H1 (cell line): ENCODE measurements at places on chromosomes 12 and 14.

DNA sequence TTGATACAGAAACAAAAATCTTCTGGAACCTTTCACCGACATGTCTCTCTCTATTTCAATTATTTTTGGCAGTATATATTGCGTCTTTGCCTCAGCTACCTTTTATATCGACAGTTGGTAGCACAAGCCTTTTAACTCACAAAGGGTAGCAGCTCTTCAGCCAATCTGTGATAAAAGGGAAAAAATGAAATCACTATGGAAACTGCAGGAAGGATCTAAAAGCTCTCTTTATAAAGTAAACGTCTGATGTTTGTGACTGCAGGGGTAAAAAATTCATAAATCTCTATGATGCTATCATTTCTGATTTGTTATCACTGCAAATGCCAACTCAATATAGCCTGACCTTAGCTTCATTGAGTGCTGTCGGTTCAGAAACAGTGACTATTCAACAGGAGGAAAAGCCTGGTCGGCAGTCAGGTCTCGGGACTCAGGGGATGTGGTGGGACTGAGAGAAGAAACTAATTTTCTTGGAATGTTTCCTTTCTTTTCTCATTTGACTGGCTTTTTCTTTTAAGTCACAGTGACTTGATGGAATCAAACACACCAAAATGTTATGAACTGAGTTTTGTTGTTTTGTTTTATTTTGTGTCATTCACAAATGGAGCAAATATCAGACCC is 5.9 kb upstream of the RMST start:
- no peak for DNase-seq

GRCh38 chr14:62064751-62065323 is 302.6 kb downstream of the SNAPC1 start:
- DNase-seq, result no peak

GRCh38 chr12:87141091-87141490 is 884.9 kb upstream of the MGAT4C start:
- no peak for DNase-seq

- no peak for DNase-seq
These were observed 64.1 kb downstream of the SYNE3 start for GRCh38 chr14:95452176-95452892.

DNA sequence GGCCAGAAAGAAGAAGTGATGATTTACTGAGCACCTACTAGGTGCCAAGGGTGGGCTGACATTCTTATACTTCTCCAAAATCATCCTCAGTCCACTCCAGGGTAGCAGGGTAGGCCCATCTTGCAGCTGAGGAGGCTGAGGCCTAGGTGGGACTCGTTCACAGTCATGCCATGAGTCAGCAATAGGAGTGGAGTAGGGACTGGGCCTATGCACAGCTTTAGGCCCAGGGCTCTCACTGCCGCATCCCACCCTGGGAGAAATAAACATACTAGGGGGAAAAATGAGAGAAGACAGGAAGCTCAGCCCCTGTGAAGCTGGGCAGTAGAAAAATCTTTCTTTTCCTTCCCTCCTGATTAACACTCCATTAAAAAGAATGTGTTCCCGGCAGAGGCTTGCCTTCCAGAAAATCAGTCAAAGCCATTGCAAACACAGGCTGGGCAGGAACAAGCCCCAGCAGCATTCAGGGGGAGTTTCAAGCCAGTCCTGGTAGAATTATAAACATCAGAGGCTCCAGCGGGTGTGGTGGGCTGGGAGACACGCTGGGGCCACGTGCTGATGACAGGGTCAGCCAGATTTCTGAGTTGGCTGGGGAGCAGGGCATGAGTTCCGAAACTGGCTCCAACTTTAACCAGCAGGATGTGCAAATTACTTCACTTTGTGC is 1.8 kb downstream of the HSPB8 start:
- DNase-seq, result no peak

GRCh38 chr14:55605793-55606192 is 25.8 kb downstream of the KTN1 start:
- DNase-seq, result no peak

DNA sequence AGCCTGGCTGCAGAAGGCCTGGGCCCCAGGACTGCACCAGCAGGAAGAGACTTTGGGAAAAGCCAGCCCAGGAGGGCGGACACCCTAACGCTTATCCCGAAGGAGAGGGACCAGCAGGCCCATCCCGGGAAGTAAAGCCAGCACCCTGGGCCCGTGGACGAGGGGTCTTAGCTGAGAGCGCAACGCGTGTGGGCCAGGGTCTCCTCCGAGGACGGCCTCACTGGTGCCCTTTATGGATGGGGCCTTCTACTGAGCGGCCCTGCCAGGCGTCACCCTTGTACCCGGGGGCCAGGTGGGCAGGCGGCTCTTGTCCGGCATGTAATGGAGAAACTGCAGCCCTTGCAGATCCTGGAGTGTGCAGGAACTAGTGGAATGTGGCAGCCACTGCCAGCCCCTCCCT is 14.1 kb downstream of the TEDC1 start:
- DNase-seq, result no peak

- no peak for DNase-seq
These were observed 39.3 kb upstream of the TMCC3 start for GRCh38 chr12:94689646-94690036.
